ENCODE measurements at places on chromosomes 12 and 14.

DNA sequence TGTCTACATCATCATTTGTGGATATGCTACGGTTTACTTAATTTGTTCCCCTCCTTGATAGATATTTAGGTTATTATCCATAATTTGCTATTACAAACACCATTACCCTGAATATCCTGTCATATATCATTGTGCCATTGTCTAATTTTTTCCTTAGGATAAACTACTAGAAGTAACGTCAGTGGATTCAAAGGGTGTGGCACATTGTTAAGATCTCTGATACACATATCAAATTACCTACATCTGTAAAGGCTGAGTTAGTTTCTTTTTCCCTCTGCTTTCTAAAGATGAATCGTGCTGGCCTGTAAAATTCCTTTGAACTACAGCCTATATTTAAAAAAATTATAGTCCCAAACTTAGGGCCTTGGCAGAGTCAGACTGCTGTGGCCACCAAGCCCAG lies 53.9 kb upstream of the STRN3 start:
- no peak for DNase-seq

- DNase-seq: peak; percentile 57
Observed at GRCh38 chr12:124898200-124898922, 16.1 kb downstream of the UBC start.

DNA sequence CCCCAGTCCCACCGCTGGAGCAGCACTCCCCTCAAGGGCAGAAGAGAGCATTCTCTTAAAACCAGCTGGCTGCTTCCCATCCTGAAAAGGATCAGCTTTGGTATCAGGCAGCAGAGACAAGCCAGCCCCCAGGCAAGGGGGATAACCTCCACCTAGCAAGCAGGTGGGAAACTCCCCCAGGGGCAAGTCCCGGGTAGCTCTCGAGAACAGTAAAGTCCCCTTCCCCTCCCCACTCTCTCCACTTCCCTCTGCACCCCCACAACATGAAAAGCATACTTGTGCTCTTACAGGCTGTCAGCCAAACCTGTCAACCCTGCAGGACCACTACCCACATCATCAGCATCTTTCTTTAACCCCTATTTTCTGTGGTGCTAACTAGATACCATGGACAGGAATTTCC lies 254.0 kb downstream of the NTF3 start:
- no peak for DNase-seq

DNA sequence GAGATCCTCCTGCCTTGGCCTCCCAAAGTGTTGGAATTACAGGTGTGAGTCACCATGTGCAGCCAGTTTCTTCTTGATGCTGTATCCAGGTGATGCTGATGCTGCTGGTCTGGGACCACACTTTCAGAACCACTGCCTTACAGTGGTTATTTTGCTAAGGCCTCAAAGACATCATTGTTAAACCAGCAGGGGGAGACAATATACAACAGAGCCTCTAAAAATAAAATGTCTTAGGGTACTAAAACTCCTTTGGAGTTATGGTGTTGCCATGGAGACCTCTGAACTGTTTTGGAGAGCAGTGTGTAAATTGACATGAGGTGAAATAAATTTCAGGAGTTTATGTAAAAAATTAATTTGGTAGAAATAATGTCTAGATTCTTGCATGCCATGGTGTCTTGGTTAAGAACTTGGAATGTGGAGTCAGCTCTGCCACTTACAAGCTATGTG lies 1.1 kb upstream of the ARG2 start:
- peak; percentile 44 for DNase-seq

DNA sequence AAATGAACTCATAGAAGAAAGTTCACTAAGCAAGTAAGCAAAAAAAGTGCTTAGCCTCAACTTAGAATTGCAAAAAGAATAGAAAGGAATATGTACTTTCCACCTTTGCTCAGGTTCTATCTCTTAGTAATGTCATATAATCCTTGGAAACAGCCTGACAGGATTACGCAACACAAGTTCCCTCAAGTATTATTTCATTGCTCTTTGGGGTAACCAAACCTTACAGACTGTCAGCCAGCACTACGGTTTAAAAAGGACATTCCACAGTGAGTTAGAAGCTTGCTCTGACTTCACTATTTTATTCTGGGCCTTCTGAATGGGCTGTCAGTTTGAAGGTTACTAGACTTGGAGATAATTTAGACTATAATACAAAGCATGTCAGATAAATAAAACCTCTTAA lies 264.0 kb downstream of the ATXN7L3B start:
- DNase-seq: no peak

Data from NCI-H1930 (cell line).